Hematopoietic multipotent progenitor cell treated with erythropoietin and hydrocortisone succinate and interleukin-3 and kit ligand, for 8 days (in vitro differentiated cells): ENCODE measurements at places on chromosomes 16 and 17.
A peak's percentile ranks its signal among the peaks of the same experiment; 100 is the strongest.

- DNase-seq, result no peak
Measured at GRCh38 chr16:10961231-10961630, 16.9 kb downstream of the CLEC16A start.

DNA sequence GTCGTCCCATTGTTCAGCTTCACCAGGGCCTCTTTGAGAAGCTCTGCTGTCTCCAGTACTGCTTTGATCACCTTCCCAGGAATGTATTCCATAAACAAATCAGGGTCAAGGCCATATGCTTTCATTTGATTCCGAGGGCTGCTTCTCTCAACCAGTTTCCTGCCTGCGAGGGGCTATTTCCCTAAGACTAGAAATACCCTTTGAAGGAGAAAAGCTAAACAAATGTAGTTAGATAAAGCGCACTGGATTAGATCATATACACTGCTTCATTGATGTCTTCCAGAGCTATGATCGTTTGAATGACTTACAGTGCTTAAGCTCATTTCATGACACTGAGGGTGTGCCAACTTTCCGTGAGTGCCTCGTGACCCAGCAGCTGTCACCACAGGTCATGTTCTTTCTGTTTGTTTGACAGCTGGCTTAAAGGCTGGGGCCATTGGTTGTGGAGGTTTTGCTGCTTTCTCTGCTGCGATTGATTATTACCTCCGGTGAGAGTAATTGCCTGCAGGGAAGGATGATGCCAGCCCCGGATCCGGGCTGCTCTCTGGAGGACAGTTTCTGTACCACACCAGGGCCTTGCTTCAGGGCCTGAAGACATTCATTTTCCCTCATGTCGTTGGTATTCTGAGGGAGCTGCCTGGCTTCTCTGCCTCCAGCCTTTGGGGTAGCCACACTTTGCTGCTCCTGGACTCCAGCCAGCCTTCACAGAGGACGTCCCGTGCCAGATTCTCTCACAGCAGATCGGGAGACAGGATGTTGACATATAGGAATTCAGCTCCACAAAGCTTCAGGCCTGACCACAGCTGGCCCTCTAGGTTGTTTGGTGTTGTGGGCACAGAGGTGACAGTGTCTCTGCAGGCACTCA lies 3.9 kb downstream of the TIMM22 start:
- DNase-seq, result no peak

DNA sequence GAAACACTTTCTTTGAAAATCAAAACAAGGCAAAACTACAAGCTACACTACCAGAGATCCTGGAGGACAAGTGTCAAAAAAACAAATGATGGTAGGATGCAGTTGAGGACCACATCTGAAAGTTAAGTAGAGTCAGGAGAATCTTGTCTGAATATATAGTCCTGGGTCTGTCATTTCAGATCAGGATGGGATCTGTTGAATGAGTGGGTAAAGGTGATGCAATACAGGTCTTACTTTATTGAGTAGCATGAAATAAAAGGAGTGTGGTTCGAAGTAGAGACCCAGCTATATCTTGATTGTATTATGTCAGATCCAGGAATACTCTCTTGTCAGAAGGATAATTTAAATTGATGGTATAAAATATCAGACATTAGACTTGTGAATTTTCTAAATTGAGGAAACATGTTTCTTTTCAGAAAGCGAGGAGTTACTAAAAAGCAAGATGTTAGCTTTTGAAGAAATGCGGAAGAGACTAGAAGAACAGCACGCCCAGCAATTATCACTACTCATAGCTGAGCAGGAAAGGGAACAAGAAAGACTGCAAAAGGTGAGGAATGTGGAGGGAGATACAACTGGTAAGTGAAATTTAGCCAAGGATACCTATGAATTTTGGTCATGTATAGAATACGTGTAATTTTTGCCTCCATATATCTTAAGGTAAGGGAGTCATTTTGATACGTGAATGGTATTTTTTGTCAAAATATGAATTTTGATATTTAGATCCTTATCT lies 15.1 kb upstream of the VPS35L start:
- DNase-seq, result no peak

- DNase-seq, result no peak
Measured at GRCh38 chr17:35773679-35774425, 13.2 kb downstream of the C17orf50 start.

- no peak for DNase-seq
Measured at GRCh38 chr17:36752096-36752888, 150.9 kb downstream of the MRM1 start.

- DNase-seq, result no peak
Measured at GRCh38 chr17:12505866-12506265, 159.8 kb upstream of the MYOCD start.

DNA sequence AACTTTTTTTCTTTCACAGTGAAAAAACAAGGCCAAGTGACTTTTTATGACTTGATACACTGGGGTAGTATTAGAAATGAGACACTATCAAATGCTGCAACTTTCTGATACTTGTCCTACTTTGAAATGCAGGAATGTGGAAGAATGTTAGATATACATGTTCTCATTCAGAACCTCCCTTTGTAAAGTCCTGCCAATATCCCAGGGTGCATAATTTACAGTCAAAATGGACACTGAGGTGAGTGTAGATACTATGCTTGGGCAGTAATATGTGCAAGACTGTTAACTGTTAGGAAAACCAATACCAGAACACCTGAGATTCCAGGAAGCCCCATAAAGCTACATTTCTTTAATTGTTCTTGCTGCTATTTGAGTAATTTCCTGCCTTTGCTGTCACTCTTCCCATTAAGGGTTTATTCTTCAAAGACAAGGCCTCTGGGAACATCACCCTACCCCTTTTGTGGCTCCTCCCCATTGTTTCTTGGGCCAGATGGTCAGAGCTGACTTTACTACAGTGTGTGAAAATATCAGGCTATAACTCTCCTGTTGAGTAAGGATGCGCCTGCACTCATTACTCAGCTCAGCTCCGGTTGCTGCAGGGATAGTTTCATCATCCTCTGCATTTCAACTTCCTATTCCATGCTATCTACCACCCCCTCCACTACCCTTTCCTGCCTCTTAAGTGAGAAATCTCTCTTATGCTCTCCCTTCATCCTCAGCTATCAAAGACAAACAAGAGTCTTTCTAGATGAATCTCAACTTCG lies 48.7 kb downstream of the TMEM100 start:
- no peak for DNase-seq

DNA sequence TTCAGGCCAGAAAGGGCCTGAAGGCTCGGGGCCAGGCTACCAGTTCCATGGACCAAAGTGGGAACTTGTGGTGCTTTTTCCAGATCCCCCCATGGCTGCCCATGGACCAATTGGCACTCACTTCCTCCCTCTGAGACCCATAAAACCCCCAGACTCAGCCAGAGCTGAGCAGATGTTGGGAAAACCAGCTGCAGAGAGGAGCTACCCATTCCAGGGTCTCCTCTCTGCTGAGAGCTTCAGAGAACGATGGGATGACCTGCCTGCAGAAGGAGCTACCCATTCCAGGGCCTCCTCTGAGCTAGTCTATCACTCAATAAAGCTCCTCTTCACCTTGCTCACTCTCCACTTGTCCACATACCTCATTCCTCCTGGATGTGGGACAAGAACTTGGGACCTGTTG lies 52.2 kb upstream of the MED9 start:
- no peak for DNase-seq

DNA sequence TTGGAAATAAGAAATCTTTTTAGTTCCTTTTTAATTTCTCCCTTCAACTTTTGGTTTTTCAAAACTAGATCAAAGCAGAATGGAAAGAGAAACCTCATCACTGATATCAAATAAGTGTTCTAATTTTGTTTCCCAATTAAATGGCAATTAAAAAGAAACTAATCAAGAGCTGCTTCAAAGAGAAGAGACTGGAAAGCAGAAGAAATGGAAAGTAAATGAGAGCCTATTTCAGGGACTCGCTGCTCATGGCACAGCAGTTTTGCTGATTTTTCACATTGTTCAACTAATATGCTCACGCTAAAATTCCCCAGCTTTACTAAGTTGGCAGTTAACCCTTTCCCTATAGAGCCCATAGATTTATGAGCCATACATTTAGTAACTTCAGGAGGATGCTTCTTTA lies 6.5 kb downstream of the NMT1 start:
- DNase-seq, result no peak

DNA sequence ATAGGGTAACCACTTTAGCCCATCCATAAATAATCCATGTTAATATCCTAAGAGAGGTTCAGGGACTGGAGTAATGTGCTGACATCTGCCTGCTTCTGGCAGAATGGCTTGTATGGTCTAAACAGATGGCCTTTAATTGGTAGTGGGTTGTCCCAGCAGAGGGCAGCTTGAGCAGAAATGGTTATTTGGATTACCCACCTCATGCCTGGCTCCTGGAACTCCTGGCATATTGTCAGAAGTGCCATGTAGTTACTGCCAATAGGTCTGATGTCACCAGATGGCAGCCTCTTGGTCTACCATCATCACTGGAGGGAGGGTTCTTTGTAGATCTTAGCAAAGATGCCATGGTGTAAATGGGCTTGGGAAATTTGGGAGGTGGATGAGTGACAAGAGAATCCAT lies 157.5 kb upstream of the SOX9 start:
- DNase-seq, result no peak

- DNase-seq, result no peak
Measured at GRCh38 chr16:21650521-21650920, 1.9 kb downstream of the IGSF6 start.

DNA sequence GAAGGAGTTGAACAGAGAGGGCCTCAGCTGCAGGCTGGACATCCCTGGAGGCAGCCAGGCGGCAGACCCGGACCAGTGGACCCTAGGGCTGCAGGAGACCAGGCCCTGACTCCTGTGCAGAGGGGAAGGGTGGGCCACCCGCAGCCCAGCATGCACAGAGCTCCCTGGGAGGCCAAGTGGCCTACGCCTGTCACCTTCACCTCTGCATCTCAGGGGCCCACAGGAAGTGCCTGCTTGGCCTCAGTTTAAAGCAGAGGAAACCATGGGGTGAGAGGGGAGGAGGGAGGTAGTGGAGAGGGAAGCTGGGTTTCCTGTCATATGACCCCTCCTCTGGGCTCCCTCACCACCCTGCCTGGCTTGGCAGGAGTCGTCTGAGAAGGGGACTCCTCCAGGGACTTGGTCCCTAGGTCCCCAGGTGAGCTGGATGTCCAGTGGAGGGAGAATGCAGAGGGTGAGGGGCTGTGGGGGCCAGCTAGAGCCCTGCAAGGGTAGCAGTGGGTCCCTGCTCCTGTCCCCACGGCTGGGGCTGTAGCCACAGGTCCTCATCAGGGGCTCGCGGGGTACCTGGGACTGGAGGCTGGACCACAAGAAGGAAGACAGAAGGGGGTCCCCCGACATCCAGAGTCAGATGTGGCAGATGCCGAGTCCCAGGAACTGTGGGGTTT lies at the start of gene TMC8:
TMC8 (plus strand) TSS at position 335 of the 665 bp plus-strand sequence. CDS start 818 bp downstream, outside the sequence.
- peak; percentile 83 for DNase-seq

DNA sequence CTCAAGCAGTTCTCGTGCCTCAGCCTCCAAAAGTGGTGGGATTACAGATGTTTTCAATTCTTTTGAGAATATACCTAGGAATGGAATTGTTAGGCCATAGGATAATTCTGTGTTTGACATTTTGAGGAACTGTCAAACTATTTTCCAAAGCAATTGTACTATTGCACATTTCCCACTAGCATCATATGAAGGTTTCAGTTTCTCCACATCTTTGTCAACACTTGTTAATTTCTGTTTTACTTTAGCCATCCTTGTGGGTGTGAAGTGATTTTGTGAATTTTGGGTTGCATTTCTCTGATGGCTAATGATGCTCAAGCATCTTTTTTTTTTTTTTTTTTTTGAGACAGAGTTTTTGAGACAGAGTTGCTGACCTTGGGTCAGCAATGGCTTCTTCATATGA lies 6.2 kb downstream of the NT5M start:
- no peak for DNase-seq

- DNase-seq, result no peak
Measured at GRCh38 chr16:83539736-83540490, 267.9 kb upstream of the HSBP1 start.

DNA sequence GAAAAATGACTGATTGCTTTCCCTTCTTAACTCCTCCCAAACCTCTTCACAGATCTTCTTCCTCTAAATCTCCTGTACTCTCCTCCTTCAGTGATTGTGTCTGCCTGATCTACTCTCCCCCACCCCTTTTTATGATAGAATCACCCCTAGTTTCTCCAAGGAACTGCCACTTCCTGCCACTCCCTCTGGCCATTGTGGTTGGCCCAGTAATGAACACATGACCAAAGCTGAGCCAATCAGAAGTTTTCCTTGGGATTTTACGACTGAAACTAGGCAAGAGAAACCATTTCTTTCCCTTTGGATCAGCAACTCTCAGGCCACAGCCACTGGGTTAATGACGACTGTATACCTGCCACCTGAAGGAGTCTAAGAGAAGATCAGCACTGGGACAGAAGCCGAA lies 15.9 kb downstream of the IRX3 start:
- no peak for DNase-seq

- no peak for DNase-seq
Measured at GRCh38 chr17:75433218-75433783, 23.1 kb upstream of the TMEM94 start.

DNA sequence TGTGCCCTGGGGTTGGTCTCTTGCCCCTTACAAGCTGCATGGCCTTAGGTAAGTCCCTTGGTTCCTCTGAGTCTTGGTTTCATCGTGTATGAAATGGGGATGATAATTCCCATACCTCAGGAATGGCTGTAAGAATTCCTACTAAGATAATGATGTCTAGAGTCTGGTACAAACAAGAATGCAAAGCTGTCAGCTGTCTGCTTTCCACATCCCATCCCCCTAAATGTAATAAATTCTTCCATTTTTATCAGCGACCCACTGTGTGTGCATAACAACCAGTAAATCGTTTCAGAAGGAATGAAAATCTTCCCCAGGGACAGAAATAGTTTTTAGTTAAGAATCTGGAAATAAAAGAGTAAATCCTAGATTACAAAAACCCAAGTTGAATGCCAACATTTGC lies 95.4 kb downstream of the CPPED1 start:
- no peak for DNase-seq

- DNase-seq, result no peak
Measured at GRCh38 chr17:41691031-41691777, 2.5 kb downstream of the EIF1 start.

GRCh38 chr16:56510544-56510943 lies 9.3 kb downstream of the BBS2 start:
- DNase-seq, result no peak

DNA sequence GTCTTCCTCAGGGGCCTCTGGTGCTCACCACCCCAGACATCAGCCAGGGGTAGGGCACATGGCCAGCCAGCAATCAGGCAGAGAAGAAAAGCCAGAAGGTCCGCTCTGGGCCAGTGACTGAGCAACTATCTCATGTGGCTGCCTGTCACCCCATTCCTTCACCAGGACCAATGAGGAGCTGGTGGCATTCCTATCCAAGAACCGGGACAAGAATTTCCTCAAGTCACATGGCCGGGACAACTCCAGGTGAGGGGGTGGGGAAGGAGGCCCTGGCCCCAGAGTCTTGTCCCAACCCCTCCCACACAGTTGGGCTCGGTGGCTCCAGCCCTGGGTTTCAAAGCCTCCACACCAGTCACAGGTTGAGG lies 9.4 kb downstream of the XYLT2 start:
- no peak for DNase-seq

DNA sequence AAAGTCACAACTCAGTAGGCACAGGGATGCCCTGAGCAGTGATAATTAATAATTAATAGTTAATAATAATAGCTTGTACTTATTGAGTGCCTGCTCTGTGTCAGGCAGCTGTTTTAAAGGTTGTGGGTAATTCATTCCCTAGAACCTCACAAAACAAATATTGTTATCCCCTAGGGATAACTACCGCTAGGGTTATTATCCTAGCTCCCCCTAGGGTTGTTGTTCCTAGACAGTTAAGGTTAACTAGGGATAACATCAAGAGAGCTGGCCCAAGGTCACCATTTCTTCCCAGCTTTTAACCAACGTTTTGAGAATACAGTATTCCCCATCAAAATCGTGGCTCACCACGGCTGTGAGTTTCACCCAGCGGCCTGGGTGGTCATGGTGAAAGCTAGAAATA lies 180.1 kb downstream of the PRKCB start:
- DNase-seq, result no peak
